ENCODE measurements at places on chromosomes 5 and 9.

GRCh38 chr5:72378639-72379289 lies 58.6 kb downstream of the PTCD2 start:
- DNase-seq = no peak

GRCh38 chr5:3385991-3386519 lies 209.6 kb upstream of the IRX1 start:
- no peak for DNase-seq

GRCh38 chr5:88707216-88707965 lies 175.6 kb downstream of the MEF2C start:
- no peak for DNase-seq

DNA sequence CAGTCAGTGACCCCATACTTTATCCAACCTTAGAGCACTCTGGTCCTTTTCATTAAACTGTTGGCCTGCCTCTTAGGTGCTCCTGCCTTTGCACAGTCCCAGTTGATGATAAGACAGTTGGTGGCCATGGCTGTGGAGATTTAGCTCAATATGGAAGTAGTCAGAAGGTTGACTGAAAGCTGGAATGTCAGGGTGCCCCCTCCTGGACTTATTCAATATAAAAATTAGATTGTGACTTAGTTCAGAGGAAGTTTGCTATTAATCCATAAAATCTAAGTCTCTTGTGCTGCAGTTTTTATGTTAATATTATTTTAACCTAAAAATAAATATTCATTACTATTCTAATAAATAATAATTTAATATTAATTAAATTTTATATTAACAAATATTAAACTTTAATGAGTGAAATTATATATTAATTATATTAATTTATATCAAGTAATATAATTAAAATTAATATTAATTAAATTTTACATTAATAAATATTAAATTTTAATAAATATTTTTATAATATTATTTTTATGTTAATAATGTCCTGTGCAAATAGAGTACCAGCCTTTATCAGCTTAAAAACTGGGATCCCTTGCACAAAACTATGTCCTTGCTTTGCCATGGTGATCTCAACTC lies 77.7 kb upstream of the ADAMTSL1 start:
- DNase-seq = no peak

DNA sequence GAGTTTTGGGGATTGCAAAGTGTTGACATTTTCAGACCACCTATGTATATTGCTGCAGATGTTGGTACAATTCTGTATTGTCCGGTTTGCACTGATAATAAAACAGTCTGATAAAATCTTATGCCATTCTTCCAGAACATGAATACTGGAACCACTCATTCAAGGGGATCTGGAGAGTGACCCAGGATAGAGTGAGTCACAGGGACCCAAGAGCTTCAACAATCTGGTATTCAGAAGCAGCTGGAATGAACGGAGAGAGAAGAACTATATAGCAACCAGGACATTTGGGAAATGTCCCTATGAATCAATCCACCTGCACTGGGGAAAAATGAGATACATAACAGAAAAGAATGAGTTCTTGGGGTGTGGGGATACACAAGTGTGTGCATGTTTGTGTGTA lies 73.3 kb downstream of the SH3TC2 start:
- no peak for DNase-seq

GRCh38 chr9:130544364-130544763 lies 35.0 kb upstream of the FUBP3 start:
- no peak for DNase-seq
